Spleen (tissue), 13 donors: ENCODE measurements at places on chromosomes 1 and 21. TPM values are rescaled to one million over a fixed set of nuclear protein-coding genes. Genes with fewer than 3 reads are reported as not detected.

The DNASE2B gene
- total RNA-seq: 0.32 TPM

The PYHIN1 gene
- 25.9 TPM for total RNA-seq

The RNU1-1 gene
- total RNA-seq: under 0.01 TPM

The ZSCAN20 gene
- total RNA-seq: 5.5 TPM

The S100A7 gene
- not detected for total RNA-seq

The OR14K1 gene
- total RNA-seq: 0.73 TPM

The CAMK2N1 gene
- 7.0 TPM for total RNA-seq

The KNCN gene
- not detected for total RNA-seq

The TTLL7 gene
- total RNA-seq: 3.4 TPM

The ACTL8 gene
- not detected for total RNA-seq

The KRTAP12-4 gene
- not detected for total RNA-seq

The ASAP3 gene
- 13.8 TPM for total RNA-seq

The LYPLA2 gene
- total RNA-seq: 55.4 TPM

The KCND3 gene
- total RNA-seq: 7.1 TPM

The PADI4 gene
- 83.7 TPM for total RNA-seq

The MPL gene
- total RNA-seq: 1.4 TPM

The GRIK3 gene
- 0.09 TPM for total RNA-seq

The RGS7 gene
- total RNA-seq: 1.1 TPM

The TRIM58 gene
- total RNA-seq: 11.3 TPM

The KRTAP7-1 gene
- total RNA-seq: not detected

The DISP3 gene
- total RNA-seq: 0.44 TPM

The KIF26B gene
- total RNA-seq: not detected

The ATP6V1G3 gene
- not detected for total RNA-seq

The DDX20 gene
- total RNA-seq: 12.5 TPM

The MROH9 gene
- total RNA-seq: not detected

The GIPC2 gene
- 27.9 TPM for total RNA-seq

The ADORA3 gene
- total RNA-seq: 0.37 TPM

The TSPAN2 gene
- 5.4 TPM for total RNA-seq

The PRAMEF14 gene
- not detected for total RNA-seq

The NASP gene
- total RNA-seq: 124 TPM

The FCRL6 gene
- total RNA-seq: 7.5 TPM

The CELA3B gene
- total RNA-seq: not detected

The CFHR1 gene
- 4.1 TPM for total RNA-seq
